ENCODE measurements at places on chromosomes 7 and 10.

- no peak for DNase-seq
Observed at GRCh38 chr10:29239569-29240472, 49.0 kb upstream of the LYZL1 start.

GRCh38 chr7:94565247-94565894 is 55.8 kb downstream of the CASD1 start:
- no peak for DNase-seq

- no peak for DNase-seq
Observed at GRCh38 chr7:66050990-66051448, 24.6 kb upstream of the ASL start.

GRCh38 chr7:108358553-108358952 is 97.7 kb downstream of the NRCAM start:
- DNase-seq = no peak

DNA sequence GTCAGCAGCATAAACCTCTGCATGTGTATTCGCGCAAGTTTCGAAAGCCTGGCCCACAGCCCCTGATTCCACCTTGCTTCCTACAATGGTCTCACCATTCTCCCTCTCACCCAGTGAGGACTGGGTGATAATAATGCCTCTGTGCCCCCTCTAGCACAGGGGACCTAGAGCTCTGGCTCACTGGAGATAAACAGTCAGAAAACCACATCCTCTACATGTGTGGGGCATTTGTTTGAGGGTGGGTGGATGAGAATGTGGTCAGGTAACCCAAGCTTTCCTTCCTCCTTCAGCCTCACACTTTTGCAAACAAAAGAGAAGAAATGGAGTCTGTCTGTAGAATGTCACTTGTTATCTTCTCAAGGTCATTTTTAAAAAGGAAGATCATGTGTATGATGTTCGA is 373.5 kb downstream of the KCNMA1 start:
- DNase-seq = no peak

Data from CD4-positive, alpha-beta T cell treated with Interleukin-6 for 4 hours (primary cell).